Stomach (tissue), 19 donors: ENCODE measurements at places on chromosomes 2 and 18. TPM values are rescaled to one million over a fixed set of nuclear protein-coding genes. Genes with fewer than 3 reads are reported as not detected.

The CFAP65 gene
- polyA plus RNA-seq: not detected

The EFHD1 gene
- 7.4 TPM for polyA plus RNA-seq

The HS6ST1 gene
- polyA plus RNA-seq: 10.5 TPM

The CRYBA2 gene
- polyA plus RNA-seq: 3.7 TPM

The SERPINB11 gene
- not detected for polyA plus RNA-seq

- H3K27ac ChIP-seq: no peak overlapping the region
- no peak overlapping the region for H3K4me3 ChIP-seq
- no peaks in the 10 kb centered on the region for H3K36me3 ChIP-seq
- DNase-seq: no peak
- H3K4me1 ChIP-seq: peaks cover 16% of the 10 kb centered on the region
- H3K27me3 ChIP-seq: no peaks in the 10 kb centered on the region
These were observed 67.2 kb downstream of the CD8B2 start for GRCh38 chr2:106554411-106554810.

DNA sequence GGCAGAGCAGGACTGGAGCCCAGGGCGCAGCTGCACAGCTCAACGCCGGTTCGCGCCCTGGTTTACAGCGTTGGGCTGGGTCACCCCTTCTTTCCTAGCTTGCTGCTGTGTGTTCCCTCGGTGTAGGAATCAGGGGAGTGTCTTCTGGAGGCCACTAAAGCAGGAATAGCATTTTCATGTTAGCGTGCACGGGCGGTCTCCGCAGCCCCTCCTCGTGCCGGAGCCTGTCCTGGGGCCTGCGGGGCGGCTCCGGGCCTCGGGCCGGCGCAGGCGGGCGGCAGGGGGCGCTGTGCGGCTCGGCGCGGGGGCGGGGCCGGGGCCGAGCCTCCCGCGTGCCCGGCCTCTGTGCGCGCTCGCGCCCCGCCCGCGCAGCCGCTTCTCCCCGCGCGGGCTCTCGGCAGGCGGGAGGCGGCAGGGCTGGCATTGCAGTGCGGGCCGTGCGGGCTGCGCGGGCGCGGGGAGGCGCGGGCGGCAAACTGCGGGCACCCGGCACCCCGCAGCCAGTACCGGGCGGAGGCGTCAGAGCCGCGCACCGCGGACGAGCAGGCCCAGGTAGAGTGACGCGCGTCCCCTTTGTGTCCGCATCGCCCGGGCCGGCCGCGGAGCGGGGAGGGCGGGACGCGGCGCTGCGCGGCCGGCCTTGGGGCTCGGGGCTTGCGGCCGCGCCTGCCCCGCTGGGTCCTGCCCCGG is at the start of gene RNF144A:
RNF144A (plus strand) TSS at position 342 of the 690 bp plus-strand sequence. CDS start 79,515 bp downstream, outside the sequence.
- peaks cover 4% of the 10 kb centered on the region for H3K27me3 ChIP-seq
- peak; percentile 90 for DNase-seq
- peaks cover 43% of the 10 kb centered on the region for H3K4me1 ChIP-seq
- no peaks in the 10 kb centered on the region for H3K36me3 ChIP-seq

GRCh38 chr2:216571178-216571908 is 61.9 kb upstream of the IGFBP2 start:
- no peaks in the 10 kb centered on the region for H3K27me3 ChIP-seq
- H3K4me1 ChIP-seq: peaks cover 14% of the 10 kb centered on the region
- H3K36me3 ChIP-seq: no peaks in the 10 kb centered on the region
- H3K27ac ChIP-seq: peak overlapping the region; percentile 67
- DNase-seq: peak; percentile 41

DNA sequence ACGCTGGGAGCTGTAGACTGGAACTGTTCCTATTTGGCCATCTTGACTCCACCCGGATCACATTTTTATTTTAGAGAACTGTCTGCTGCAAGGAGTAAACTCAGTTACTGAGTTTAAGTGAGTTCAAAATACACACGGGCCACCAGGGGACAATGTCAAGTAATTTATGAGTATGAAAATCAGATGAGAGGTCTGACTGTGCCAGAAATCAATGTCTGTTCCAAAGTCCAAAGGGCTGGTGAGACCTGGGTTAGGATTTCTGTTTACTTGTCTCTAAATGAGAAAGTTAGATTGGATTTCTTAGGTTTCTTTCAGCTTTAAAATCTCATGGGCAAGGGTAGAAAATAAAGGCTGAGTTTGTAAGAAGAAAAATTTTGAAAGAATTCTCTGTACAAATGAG is 465.8 kb upstream of the MEIS1 start:
- no peaks in the 10 kb centered on the region for H3K4me1 ChIP-seq
- no peak overlapping the region for H3K4me3 ChIP-seq
- no peaks in the 10 kb centered on the region for H3K27me3 ChIP-seq
- peak; percentile 57 for DNase-seq

- DNase-seq: peak; percentile 95
These were observed 5.5 kb upstream of the ID2 start for GRCh38 chr2:8676191-8676920.
